Stimulated activated CD4-positive, alpha-beta T cell treated with anti-CD3 and anti-CD28 coated beads, Interleukin-2, amount 100 ng/mL, for 4 hours (primary cell): ENCODE measurements at places on chromosomes 3 and 15.

GRCh38 chr15:28890711-28891495 is 5.1 kb downstream of the APBA2 start:
- no peak for DNase-seq

DNA sequence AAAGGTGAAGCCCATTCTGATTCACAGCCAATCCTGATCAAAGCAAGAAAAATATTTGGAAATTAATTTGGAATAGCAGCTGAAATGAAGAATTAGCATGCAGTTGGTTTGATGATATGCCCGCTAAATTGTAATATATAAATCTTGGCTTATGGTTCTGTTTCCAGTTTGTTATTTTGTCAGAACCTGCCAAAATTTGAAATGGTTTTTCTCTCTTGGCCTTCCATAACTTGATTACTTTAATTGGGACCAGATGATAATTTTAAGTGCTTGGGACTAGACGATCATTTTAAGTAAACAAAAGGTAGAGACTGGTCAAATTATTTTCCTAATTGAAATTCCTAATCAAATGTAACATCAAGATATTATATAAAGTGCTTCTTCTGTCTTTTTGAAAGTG is 842.4 kb downstream of the TBL1XR1 start:
- DNase-seq: no peak

DNA sequence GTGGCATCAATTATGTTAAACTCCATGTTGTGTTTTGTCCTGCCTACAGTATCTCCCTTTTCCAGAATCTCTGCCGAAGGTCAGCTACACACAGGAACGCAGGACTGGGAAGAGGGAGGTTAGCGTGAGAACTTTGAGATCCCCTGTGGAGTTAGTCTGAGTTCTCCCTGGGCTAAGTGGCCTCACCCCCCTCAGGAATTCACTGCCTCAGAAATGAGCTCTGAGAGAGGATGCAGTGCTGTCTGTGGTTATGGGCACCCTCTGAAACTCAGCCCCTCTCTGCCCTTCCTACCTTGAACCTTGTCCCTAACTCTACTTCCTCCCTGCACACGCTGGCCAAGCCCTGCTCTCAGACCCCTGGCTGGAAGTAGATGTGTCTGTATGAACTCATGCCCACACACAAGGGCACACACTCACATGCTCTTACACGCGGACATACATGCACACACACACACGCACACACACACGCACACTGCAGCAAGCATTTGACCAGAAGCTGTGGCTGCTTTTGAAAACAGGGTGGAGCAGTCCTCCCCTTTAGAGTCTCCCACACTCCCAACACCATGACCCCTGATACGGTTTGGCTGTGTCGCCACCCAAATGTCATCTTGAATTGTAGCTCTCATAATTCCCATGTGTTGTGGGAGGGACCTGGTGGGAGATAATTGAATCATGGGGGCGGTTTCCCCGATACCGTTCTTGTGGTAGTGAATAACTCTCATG is 5.3 kb upstream of the VIPR1 start:
- no peak for DNase-seq

DNA sequence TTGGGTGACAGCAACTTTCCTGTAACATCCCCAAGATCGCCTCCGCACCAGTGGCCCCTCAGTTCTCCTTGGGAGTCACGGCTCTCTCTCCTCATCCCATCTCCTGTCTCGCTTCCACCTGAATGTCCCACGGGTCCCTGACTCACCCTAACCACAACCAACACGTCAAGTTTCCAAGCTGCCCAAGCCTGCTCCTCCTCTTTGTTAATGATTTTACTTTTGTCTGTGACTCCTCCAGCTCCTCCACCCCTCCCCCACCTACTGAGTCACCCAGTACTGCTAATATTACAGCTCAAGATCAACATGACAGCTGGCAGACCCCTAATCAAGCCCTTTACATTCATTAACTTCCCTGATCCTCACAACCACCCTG is 39.3 kb downstream of the BDH1 start:
- peak; percentile 32 for DNase-seq

GRCh38 chr3:7461202-7461825 is 600.4 kb downstream of the GRM7 start:
- DNase-seq: no peak

DNA sequence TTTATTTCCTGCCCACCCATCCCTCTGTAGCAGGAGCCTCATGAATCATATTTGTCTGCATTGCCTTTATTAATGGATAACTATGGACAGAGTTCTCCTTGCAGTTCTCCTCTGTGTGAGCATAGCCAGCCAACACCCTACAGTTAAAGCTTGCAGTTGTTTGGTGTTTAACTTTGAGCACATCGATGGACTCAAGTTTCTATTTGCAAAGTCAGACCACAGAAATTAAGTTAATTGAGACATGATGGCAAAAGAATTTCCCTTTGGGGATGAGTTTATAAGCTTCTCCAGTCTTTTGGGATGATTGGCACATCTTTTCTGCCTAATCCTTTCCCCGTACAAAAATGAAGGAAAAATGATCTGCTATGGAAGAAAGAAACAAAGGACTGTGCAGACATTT is 398.9 kb upstream of the THBS1 start:
- DNase-seq: no peak

DNA sequence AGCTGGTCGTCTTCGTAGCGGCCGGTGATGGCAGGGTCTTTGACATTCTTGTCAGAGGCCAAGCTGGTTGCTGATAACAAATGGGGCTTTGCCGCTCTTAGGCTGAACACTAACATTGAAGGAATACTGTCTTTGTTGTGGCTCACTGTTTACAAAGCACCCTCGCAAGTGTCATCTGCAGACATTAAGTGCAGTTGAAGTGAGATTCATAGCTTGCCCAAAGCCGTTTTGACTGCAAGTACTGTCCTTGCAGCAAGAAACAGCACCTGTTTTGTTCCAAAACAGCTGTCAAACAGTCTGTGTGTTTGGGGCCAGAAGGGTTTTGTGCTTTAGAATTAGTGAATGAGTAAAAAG is 568 bp downstream of the SENP2 start:
- DNase-seq: no peak

DNA sequence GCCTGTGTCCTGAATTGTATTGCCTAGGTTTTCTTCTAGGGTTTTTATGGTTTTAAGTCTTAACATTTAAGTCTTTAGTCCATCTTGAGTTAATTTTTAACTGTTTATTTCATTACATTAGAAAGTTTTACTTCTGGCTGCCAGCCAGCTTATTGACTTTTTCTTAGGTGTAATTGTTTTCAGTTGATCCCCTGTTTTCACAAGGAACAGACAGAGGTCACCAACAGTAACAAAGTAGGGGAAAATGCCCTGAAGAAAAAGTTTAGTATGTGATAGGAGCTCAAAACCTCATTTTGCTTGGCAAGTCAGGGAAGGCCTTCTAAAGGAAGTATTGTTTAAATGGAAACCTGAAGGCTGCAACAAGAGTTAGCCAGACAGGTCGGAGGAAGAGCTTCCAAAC is 10.4 kb downstream of the WDR48 start:
- DNase-seq: no peak

DNA sequence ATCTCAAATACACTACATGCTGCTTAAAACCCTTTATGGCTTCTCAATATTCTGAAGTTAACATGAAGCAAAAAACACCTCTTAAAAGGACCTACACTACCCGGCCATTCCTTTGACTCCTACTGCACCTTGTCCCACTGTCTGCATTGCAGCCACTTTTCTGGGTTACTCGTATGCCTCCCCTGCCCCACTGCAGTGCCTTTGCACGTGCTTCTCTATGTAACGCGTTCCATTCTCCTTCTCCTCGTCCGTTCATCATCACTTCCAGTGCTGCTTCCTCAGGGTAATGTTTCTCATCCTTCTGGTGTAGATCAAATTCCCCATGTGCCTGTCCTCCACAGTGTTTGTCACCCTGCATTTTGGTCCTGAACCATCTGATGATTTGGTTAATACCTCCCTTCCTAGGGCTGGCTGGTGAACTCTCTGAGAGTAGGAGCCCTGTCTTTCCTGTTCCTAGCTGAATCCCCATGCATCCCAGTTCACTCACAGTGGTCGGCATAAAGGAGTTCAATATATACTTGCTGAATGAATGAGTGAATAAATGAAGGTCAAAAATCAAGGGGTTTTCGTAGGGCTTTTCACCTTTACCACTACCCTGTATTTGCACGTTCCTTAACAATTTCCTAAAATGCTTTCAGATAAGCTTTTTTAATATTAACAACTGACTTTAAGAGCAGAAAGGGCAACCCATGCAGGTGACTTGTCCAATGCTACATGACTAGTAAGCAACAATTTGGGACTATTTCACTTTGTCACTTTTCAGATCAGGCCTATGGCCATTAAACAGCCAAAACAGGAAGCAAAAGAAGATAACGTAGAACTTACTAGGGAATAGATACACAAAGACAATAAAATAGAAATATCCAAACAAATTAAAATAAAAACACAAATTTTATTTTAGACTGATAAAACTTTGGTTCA is 2.4 kb upstream of the STT3B start:
- no peak for DNase-seq

DNA sequence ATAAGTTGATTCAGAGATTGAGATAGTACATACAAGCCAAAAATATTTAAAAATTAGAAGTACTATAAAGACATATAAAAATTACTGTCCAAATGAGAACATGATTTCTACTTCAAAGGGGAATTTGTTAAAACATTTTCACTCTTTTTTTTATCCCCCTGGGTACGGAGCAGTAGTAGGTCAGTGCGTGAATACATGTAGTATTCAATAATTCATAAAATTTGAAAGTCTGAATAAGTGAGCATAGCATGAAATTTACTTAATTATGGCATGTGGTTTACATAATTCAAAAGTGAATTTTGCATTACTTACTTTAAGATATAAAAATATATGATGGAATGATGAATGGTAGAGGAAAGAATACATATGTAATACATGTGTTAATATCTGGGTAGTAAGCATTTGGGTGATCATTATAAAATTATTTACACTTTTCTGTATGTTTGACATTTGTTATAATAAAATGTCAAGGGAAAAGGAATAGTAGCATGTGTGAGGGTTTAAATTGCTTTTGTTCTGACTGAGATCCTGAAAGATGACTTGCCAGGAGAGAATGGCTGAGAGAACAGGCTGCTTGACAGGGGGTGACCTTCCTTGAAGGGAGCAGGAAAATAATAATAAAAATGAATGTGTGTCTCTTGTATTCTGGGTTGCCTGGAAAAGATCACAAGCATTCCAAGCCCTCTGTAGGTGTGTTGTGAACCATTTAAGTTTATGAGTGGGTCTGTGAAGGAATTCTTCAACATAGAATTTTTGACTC is 1178.8 kb downstream of the ZPLD1 start:
- DNase-seq: no peak

GRCh38 chr3:161600173-161600572 is 103.6 kb downstream of the OTOL1 start:
- DNase-seq: no peak

GRCh38 chr3:63824309-63824708 is 5.2 kb downstream of the C3orf49 start:
- DNase-seq: no peak

DNA sequence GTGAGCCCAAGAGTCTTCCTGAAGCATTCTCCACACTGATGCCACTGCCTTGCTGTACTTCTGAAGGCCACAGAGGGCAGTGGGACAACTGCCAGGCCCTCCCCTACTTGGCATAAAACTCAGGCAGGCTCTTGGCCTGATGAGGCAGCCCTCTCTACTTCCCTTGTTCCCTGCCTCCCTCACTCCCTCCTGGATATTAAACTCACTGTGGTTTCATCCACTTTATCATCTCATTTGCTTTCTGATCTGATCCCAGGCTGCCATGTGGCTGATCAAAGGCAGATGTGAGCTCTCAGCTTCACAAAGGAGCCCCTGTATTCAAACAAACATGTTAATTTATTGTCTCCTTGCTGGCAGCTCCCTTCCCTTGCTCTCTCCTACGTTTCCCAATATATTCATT is 533.5 kb downstream of the IGSF11 start:
- no peak for DNase-seq

- no peak for DNase-seq
These were observed 244.8 kb downstream of the ALCAM start for GRCh38 chr3:105611304-105612192.

DNA sequence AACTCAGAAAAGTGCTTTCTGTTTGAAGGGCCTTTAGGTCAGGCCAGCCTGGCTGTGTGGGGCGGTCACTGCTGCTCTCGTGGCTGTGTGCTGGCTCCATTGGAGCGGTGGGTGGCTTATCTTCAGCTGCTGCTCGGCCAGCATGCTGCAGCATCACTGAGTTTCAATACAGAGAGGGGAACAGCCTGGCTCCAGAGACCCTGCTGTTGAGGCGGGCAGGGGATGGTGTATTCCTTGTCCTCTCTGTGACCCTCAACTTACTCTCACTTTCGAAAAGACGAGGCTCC is 248.5 kb upstream of the ONECUT1 start:
- no peak for DNase-seq

GRCh38 chr3:178059836-178060235 is 476.4 kb upstream of the KCNMB2 start:
- DNase-seq: no peak

DNA sequence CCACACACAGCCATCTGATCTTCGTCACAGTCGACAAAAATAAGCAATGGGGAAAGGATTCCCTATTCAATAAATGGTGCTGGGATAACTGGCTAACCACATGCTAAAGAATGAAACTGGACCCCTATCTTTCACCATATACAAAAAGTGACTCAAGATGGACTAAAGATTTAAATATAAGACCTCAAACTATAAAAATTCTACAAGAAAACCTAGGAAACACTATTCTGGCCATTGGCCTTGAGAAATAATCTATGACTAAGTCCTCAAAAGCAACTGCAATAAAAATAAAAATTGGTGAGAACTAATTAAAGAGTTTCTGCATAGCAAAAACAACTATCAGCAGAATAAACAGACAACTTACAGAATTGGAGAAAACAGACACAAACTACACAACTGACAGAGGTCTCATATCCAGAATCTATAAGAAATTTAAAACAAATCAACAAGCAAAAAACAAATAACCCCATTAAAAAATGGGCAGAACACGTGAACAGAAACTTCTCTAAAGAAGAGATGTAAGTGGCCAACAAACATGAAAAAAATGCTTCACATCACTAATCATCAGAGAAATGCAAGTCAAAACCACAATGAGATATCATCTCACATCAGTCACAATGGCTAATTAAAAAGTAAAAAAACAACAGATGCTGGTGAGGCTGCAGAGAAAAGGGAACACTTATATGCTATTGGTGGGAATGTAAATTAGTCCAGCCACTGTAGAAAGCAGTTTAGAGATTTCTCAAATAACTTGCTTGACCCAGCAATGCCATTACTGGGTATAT is 104.0 kb downstream of the NR1I2 start:
- no peak for DNase-seq

DNA sequence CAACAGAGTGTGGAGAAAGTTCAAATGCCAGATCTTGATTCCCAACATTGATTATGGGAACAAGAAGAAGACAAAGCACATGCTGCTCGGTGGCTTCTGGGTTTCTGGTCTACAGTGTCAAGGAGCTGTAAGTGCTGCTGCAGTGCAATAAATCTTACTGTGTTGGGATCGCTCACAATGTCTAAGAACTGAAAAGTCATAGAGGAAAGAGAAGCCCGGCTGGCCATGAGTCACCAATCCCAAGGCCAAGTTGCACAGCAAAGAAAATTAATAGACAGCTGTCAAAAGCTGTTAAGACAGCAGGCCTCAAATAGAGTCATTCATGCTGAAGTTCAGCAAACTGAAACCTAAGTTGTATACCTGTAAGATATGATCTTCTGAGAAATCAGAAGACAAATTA is 33.2 kb upstream of the SPPL2A start:
- DNase-seq: no peak
